ENCODE measurements at places on chromosomes 4 and X.

- DNase-seq: no peak
Observed at GRCh38 chr4:156103311-156103710, 149.6 kb upstream of the CTSO start.

DNA sequence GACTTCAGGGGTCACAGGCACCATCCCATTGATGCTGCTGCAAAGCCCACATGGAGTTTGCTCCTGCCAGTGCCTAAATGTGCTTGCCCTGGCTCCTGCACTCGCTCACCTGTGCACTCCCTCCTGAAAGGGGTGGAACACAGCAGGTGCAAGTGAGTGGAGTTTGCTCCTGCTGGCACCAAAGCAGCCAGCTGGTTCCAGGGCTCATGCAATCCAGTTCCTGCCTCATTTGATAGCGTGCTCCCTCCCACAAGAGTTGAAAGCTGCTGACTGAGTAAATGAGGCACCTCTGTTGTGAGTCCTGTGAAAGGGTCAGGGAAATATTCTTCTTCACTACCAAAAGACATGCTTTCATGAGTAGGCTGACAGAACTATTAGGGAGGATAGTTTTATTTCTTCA is 30.5 kb downstream of the CXCL8 start:
- DNase-seq: no peak

DNA sequence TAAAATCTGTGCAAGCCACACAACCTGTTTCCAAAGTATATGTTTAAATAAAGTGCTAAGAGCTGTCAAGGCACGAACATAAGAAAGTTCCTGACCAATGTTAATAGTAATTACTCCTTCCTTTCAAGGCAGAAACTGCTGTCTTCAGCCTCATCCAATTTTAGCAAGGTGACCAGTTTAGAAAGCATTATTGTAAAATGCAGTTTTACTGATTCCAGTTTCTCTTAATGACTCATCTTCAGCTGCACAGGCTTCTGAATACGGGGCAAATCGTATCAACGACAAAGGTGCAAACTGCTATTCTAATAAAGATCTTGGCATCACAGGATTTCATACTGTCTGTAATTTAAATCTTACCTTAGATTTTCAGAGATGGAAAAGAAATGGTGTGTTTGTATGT is 87.5 kb downstream of the PPP3CA start:
- DNase-seq: no peak

DNA sequence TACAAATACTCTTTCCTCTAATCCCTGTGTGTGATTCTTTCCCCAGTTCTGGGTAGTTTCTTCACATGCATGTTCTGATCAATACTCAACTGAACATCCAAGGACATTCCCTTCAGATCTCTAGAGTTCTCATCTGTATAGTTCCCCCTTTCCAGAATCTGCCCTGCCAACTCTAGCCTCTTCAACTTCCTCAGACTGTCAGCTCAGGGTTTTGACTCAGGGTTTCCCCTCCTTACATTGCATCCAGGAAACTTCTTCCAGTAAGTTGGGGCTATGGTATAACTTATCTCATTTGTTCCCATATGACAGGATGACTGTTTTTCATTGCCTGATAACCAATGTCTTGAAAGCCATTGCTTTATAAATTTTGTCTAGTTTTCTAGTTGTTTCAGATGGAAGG is 14.2 kb upstream of the ANKRD17 start:
- DNase-seq: no peak

GRCh38 chr4:150079081-150079581 is 886 bp downstream of the DCLK2 start:
- no peak for DNase-seq

DNA sequence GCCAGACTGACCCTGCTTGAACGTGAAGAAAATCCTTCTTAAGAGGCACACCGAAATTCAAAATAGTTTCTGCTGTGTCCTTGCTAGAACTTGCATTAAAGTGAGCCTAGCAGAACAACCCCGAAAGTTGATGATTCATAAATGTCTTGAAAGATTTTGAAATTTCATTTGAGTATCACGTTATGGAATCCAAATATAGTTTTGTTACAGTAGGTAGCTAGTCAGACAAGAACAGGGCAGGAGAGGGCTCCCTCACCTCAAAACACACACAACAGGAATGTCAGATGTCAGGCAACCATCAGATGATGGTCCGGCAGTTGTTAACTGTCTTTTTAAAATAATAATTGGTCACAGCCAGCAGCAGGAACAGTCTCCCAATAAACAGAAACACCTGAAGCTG is 259.6 kb upstream of the GNPDA2 start:
- no peak for DNase-seq

DNA sequence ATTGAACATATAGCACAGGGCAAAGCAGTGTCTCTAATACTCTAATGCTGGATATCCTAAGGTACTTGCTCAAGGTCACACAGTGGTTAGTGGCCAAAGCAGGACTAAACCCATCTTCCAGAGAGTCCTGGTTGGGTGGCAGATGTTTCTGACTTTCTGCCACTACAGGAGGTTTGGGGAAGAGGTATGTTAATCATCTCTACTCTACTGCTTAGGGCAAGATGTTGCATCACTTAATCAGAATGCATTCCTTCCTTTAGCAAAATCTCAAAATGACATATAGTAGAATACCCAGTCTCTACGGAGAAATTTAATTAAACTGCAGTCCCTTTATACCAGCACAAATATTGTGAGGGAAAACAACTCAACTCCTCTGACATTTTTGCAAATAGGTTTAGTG is 190.7 kb upstream of the FAM241A start:
- DNase-seq: no peak

GRCh38 chrX:65633826-65634225 is 33.6 kb upstream of the MSN start:
- no peak for DNase-seq

DNA sequence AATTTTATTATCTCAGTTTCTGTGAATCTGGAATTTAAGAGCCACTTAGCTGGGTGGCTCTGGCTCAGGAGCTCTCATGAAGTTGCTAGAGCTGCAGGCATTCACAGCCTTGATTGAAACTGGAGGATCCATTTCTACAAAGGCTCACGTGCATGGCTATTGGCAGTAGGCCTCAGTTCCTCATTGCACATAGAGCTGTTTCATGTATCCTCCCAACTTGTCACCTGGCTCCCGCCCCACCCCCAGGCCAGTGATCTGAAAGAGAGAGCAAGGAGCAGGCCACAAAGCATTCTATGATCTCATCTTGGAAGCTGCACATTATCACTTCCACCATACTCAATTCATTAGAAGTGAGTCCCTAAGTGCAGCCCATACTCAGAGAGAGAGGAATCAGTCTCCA is 18.5 kb upstream of the AP1AR start:
- no peak for DNase-seq

GRCh38 chr4:42891644-42892043 is 869 bp upstream of the GRXCR1 start:
- no peak for DNase-seq

DNA sequence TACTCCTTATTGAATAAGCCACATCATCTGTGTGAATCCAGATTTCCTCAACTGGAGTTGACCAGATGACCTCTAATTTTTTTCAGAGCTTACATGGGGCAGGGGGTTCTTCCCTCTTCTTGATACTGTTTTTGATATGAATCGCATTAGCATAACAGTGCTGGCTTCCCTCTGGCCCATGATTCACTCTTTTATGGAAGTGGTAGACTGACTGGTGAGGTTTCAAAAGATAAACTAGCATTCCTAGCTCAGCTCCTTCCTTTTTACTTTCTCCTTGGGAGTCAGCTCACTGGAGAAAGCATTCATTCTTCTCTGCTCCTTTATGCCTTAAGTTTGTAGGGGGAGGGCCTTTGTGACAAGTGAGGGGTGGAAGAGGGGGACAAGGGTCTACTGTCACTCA is 161.0 kb upstream of the FGF13 start:
- no peak for DNase-seq

DNA sequence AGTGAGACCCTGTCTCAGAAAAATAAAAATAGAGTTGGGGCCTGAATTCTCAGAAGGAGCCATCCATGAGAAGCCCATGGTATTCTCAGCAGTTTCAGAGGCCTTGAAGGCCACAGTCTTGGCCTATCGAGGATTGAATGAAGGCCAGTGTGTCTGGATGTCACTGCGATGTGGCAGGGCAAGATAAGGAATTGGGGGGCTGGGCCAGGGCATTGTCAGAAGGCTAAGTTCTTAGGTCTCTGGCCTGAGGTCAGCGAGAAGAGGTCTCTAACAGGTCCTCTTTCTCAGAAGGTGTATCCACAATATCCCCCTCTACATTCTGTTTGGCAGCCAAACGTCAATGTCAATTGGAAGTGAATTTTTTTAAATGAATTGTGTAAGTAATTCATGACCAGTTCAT is 5.7 kb downstream of the ZNF275 start:
- no peak for DNase-seq

DNA sequence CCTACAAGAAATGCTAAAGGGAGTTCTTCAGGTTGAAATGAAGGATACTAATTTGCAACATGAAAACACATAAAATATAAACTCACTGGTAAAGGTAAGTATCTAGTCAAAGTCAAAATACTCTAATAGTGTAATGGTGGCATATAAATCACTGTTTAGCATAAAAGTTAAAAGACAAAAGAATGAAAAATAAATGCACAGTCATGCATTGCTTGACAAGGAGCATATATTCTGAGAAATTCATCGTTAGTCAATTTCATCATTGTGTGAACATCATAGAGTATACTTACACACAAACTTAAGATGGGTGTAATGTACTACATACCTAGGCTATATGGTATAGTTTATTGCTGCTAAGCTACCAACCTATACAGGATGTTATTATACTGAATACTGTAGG is 194.4 kb upstream of the PDE5A start:
- DNase-seq: no peak

GRCh38 chr4:336099-336892 is 1.3 kb upstream of the ZNF141 start:
- no peak for DNase-seq

- DNase-seq: no peak
Observed at GRCh38 chrX:149916745-149917392, 12.5 kb upstream of the HSFX4 start.

GRCh38 chr4:185885075-185885474 is 73.1 kb upstream of the SORBS2 start:
- DNase-seq: no peak

DNA sequence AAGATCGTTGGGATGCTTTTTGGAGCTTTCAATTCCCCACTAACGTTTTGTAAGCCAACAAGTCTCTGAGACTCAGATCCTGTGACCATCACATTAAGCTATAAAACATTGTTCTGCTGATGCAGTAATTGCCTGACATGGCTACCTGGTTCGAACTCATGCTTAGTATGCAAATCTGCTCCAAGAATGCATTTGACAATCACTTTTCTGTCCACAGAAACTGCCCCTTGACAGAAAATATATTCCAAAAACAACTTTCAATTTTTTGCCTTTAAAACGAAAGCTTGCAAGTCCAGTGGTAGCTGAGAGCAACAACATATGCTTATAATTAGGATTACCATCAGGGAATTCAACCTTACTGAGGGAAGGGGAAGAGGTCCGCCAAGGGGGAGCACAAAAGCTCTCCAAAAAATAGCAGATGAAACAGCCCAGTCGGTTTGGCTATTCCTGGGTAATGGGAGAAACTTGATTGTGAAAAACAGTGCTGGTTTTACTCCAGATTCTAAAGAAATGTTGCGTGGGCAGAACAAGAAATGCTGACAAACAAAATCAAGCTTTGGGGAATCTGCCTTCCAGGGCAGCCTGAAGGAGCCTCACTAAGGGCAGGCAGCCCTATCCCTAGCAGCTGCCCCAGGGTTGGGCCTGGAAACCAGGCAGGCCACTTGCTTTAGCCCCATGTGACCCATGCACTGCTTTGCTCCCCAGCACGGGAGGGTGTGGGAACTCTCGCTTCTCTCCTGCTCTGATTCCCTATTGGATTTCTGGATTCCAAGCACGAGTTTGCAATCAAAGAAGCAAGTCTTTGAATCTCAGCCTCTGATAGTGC is 160.7 kb upstream of the LDB2 start:
- DNase-seq: no peak

GRCh38 chrX:69066966-69067525 is 98.2 kb downstream of the PJA1 start:
- DNase-seq: no peak

DNA sequence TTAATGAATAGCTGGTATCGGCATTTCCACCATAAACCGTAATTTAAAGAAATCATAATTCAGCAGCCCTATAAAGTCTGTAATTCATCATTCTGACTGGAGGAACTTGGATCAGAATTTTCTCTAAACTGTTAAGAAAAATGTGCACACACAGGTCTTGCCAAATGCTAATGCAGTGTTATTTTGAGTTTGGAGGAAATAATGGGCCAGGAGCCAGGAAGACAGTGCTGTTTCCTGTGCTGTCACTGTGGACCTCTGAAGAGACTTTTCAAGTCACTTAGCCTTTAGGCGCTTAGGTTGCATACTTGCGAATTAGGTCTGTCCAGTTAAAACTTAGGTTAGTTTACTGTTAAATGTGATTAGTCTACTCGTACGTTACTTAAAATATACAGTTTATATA is 137.5 kb upstream of the ANXA3 start:
- no peak for DNase-seq

Data from activated CD8-positive, alpha-beta memory T cell treated with anti-CD3 and anti-CD28 coated beads for 48 hours (primary cell).